ENCODE measurements at places on chromosomes 11 and 22.
A peak's percentile ranks its signal among the peaks of the same experiment; 100 is the strongest.

DNA sequence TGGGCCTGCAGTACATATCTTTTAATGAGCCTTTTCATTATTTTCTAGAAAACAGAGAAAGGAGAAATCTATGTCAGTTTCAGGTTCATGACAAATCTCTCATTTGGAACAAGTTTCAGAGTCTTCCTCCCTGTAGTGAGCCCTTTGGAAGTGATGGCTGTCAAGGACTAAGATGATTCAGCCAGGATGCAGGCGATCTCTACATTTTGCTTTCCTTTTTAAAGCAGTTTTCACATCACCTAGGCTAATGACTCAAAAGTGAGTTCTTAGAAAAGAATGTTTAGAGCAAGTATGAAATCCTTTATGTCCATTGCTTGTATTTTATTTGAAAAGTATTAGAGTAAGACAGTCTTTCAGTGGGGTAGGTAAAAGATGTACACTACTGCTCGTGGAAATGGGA, 130.1 kb downstream of the TRPC6 start:
- DNase-seq: peak; percentile 28

GRCh38 chr22:43319661-43320486, 23.3 kb downstream of the SCUBE1 start:
- DNase-seq: no peak

DNA sequence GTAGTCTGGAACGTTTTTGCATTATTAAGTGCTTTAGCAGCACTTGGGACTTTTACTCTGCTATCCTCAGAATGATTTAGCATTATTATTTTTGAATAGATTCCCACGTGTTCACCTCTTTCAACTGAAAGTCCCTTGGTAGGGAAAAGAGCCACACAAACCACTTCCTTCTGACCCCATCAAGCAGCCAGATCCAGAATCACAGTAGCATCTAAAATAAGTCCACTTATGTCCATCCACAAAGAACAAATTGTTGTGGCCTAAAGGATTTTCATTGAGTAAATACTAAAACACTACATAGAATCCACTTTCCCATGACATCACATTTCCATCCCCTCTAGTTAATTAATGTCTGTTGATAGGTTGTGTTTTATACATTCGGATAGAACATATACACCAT, 381.7 kb downstream of the AASDHPPT start:
- no peak for DNase-seq

DNA sequence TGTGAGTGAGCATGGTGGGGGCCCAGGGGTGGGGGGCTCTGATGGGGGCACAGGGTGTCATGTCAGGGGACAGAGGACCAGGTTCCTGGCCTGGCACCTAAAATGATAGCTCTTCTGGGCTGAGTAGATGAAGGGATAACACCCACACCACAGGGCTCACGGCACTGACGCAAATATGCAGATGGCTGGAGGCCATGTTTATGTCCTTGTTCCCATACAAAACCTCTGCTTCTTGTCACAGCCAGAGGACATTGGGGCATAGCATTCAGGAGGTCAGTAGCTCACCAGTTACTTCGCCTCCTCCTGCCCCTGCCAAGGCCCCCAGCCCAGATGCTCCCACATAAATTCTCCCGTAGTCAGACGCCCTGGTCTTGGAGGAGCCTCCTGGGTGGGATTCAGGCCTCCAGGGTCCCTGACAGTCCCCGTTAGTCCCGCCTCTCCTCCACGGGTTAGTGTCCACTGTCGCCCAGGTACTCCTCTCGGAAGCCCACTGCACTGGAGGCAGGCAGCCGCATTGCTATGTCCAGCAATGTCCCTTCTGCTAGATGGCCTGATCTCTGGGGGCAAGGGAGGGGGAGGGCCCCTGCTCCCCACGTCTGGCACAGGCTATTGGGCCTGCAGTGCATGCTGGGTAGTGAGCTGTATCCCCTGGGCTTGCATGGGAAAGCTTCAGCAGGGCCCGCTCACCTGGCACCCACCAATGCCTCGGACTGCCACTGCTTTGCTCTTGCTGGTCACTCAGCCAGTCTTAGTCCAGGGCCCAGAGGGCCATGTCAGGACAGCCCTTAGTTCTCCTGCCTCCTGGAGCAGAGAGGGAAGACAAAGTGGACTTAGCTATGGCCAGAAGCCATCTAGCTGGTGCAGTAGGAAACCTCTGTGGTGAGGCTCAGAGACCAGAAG, 75.6 kb upstream of the MYOD1 start:
- no peak for DNase-seq

GRCh38 chr11:36684840-36685801, 87.1 kb upstream of the RAG2 start:
- DNase-seq: no peak

DNA sequence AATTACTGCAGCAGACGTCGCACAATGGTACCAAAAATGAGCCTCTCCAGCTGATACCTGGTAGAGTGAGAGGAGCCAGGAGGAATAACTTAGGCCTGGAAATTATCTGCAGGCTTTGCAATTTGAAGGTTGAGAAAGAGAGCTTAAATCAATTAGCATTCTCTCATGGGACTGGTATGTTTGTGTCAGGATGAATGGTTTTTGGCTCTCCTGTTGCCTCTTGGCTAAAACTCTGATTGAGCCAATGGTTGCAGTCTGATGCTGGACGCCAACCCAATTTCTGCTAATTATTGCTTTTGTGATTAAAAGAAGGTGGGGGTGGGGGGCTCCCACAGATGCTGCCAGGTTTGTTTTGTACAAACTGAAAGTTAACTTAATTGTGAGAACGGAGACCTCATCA, 12.5 kb upstream of the NELL1 start:
- DNase-seq: no peak

GRCh38 chr11:63445720-63446119, 45.2 kb downstream of the PLAAT5 start:
- DNase-seq: peak; percentile 29

- DNase-seq: peak; percentile 16
These were observed 564 bp downstream of the THAP12 start for GRCh38 chr11:76380159-76380976.

DNA sequence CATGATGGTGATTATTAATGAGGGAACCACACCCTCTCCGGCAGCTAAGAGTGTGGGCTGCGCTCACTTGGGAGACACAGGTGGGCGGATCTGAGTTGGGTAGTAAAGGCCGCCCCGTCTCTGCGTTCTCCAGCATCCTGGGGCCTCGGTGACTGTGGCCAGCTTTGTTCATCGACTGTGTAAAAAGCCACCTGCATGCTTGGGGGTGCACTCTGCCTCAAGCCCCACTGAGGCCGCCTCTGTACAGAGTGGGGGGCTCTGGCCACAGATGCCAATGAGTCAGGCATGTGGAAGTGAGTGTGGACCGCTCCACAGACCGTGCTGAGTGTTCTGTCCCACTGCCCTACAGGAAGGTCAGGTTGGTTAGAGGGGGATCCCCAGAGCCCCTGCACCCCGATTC, 192.7 kb downstream of the SHANK2 start:
- no peak for DNase-seq

DNA sequence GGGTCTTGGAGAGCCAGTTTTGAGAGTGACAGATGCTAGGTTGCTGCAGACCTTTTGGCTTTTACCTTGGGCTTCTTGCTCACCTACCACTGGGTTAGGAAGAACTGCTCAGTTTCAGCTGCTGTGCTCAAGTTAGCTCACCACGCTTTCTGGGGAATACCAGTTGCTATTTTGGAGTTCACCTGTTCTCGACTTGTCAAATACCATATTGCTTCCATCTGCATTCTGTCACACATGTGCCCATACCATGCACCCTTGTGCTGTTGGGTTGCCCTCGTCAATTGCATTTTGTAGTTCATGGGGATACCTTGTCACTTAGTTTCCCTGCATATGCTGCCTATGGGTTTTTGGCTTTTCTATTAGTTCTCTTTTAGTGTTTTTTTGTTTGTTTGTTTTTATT, 23.0 kb upstream of the BARX2 start:
- no peak for DNase-seq

GRCh38 chr11:34653031-34653430, 32.1 kb downstream of the EHF start:
- no peak for DNase-seq

DNA sequence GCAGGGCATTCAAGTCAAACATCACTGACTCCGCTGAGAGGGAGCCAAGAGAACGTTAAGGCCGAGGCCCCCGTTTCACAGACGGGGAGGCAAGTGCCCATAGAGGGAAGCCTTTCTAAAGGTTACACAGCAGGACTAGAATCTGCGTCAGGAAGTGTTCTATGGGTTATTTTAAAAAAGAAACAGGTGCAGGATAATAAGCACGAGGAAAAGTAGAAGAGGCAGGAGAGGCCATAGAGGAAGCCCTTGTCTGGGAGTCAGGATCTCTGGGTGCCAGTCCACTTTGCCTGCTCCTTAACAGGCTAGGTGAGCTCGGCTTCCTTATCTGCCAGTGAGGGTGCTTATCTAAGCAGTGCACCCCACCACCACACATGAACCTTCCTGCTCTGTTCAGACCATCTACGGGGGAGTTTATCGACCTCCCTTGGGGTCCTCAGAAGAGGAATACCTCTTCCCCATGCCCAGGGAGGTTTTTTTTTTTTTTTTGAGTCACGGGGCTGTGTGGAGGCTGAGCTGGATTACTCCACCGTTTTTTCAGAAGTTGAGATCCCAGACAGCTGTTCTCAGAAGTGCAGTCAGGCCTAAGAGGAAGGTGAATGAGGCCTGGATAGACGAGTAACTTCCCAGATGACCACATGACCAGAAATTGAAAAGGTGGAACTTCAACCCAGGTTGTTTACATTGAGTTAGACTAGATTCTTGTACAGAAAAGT, 1.2 kb upstream of the FCHSD2 start:
- no peak for DNase-seq

DNA sequence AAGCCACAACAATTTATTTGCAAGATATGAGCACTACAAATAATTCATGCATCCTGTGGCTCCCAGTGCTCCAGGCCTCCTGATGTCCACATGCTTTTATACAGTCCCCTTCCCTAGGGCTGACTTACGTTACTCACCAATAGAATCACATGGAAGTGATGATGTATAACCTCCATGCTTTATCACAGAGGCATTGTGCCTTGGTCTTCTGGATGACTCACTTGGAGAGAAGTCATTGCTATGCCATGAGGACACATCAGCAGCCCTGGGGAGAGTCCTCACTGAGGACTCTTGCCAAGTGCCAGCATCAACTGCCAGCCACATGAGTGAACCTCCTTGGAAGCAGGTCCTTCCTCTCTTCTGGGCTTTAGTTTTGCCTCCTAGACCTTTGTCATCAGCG, 22.0 kb upstream of the IGSF9B start:
- no peak for DNase-seq

GRCh38 chr11:60367009-60367408, 11.3 kb upstream of the MS4A7 start:
- DNase-seq: no peak

DNA sequence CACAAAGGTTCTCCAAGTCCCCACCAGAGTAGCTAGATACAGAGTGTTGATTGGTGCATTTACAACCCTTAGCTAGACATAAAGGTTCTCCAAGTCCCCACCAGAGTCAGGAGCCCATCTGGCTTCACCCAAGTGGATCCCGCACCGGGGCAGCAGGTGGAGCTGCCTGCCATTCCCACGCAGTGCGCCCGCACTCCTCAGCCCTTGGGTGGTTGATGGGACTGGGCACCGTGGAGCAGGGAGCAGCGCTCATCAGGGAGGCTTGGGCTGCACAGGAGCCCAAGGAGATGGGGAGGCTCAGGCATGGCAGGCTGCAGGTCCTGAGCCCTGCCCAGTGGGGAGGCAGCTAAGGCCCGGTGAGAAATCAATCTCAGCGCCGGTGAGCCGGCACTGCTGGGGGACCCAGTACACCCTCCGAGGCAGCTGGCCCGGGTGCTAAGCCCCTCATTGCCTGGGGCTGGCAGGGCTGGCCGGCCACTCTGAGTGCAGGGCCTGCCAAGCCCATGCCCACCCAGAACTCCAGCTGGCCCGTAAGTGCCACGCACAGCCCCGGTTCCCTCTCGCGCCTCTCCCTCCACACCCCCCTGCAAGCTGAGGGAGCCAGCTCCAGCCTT, 404.1 kb downstream of the METTL15 start:
- DNase-seq: no peak

DNA sequence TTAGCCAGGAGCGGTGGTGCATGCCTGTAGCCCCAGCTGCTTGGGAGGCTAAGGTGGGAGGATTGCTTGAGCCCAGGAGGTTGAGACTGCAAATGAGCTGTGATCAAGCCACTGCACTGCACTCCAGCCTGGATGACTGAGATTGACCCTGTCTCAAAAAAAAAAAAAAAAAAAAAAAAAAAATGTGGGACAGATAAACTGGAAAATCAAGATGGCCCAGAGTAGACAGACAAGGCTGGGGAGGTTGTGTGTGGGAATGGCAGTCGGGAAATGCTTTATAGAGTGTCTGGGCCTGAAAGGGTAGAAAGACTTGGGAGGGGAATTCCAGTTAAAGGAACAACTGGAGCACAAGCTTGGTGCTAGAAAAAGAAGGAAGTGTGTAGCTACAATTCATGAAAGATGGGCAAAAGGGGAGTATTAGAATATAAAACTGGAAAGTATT, 18.2 kb upstream of the WDR74 start:
- no peak for DNase-seq

DNA sequence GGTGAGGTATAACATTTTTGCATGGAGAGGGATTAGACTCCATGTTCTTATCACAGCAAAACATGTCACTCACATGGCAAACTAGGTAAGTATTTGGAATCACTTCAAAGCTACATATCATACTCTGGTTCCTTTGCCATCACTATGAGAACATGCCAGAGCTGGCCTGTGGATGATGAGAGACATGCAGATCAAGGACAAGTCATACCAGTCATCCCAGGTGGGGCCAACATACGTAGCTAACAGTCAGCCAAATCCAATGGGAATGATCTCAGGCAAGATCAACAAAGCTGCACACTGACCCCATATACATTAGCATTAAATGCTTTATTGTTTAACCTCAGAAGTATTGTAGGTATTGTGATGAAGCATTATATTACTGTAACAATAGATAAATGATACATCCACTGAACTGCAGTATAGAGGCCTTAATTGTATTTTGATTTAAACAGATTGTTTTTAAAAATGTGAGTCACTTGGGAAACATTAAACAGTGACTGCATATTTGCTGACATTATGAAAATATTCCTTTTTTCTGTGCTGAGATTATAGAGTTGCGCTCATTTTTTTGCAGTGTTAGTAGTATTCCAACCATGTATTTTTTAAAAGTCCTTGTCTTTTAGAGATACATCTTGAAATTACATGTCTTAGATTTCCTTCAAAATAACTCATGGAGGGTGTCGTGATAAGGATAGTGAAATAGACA, 37.3 kb upstream of the ARL14EP start:
- DNase-seq: no peak

DNA sequence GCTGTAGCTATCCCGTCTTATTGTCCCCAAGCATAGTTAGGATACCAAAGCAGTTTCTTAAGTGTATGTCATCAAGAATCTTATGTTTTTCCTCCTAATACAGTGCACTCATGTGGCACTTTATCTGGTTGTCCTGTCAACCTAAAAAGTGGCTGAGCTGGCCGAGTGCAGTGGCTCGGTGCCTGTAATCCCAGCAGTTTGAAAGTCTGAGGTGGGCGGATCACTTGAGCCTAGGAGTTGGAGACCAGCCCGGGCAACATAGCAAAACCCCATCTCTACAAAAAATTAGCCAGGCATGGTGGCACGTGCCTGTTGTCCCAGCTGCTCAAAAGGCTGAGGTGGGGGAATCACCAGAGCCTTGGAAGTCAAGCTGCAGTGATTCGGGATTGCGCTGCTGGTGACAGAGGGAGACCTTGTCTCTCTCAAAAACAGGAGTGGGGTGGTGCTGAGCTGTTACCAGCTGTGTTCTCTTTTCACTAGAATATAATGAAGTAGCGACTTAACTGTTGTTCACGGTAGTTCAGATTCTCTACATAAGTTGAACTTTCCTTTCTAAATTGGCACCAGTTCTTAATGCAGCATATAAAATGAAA, 48.1 kb downstream of the EP300 start:
- no peak for DNase-seq

GRCh38 chr11:106468086-106468485, 390.6 kb downstream of the AASDHPPT start:
- peak; percentile 71 for DNase-seq

- DNase-seq: no peak
These were observed 55.5 kb downstream of the RASSF10 start for GRCh38 chr11:13064593-13064992.
